Fibroblast of lung (primary cell): ENCODE measurements at places on chromosomes 6 and 20. TPM values are rescaled to one million over a fixed set of nuclear protein-coding genes. Genes with fewer than 3 reads are reported as not detected.

DNA sequence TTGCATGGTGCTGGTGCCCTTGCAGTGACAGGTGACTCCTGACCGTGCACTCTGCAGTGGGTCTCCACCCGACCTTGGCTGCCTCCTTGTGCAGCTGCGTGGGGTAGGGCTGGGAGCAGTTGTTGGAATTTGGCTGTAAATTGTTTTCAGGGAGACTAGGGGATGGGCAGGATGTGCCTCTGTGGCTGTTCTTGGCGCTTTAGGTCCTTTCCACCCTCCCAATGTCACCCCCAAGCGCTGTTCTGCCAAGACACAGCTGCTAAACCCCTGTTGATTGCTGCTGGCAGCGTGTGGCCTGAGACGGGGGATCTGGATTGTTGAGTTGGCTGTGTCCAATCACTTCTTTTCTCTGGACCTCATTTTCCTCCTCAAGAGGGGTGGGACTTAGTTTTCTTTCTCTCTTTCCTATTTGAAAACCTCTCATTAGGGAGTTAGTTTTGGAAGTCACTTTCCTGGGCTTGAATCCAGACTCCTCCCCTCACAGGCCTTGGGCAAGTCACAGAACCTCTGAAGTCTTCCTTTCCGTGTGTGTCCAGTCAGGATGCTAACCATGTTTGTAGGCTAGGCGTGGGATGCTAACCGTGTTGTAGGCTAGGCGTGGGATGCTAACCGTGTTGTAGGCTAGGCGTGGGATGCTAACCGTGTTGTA is 8.5 kb downstream of the IGF2R start:
- DNase-seq: peak; percentile 76
- H3K27ac ChIP-seq: peak overlapping the region; percentile 48
- H3K27me3 ChIP-seq: no peaks in the 10 kb centered on the region
- H3K36me3 ChIP-seq: no peaks in the 10 kb centered on the region
- H3K4me3 ChIP-seq: no peak overlapping the region

DNA sequence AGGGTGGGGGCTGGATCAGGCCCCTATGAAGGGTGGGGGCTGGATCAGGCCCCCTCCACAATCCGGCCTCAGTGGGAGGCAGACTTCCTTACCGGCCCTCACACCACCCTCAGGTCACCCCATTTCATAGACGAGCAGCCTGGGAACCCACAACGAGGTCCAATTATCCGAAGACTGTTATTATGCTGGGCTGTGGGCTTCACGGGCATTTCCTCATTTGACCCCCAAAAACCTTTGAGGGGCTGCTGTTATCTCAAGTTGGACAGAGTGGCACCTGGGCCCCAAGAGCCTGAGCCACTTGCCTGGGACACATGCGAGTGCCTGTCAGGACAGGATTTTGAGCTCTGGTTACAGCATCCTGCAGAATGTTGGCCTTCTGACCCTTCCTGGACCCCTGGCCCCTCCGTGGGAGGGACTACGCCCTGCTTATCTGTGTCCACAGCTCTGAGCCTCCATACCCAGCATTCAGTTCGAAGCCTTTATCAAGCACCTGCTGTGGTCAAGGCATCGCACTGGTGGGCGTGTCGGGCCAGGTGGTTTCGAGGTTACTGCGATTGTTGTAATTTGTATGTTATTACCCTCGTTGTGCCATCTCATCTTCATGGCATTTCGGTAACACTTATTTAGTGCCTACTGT is 34.5 kb upstream of the PCMTD2 start:
- no peak for DNase-seq
- no peak overlapping the region for H3K27ac ChIP-seq

Gene OTOR
- total RNA-seq: not detected in 2 replicates

GRCh38 chr6:142855893-142856623 is 88.9 kb downstream of the HIVEP2 start:
- H3K36me3 ChIP-seq: no peaks in the 10 kb centered on the region
- no peak overlapping the region for H3K27ac ChIP-seq
- H3K4me3 ChIP-seq: no peak overlapping the region
- peaks cover 2% of the 10 kb centered on the region for H3K4me1 ChIP-seq

Gene SLC12A5
- 0.26 and 0.50 TPM in 2 replicates for total RNA-seq

- no peak overlapping the region for H3K27ac ChIP-seq
- peaks cover 10% of the 10 kb centered on the region for H3K4me1 ChIP-seq
- H3K36me3 ChIP-seq: peaks cover 6% of the 10 kb centered on the region
Observed at GRCh38 chr6:161166176-161166575, 107.7 kb downstream of the AGPAT4 start.

Gene AVP
- not detected in 2 replicates for total RNA-seq

Gene SIRPG
- total RNA-seq: not detected in 2 replicates

DNA sequence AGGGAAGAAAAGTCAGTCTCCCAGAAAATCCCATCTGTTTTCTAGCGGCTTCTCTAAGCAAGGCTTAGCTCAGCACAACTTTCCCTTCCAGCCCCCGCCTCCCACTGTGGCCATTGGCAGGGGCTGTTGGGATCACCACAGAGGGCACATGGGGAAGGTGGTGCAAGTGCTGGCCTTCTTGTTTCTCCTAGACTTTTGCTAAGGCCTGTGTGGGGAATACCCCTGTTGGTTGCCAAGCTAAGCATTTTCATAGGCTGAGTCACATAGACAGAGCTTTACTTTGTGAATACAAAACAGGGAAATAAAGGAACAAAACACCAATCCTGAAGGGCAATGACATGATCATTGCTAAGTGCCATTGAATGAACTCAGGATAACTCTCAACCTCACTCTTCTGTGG is 32.4 kb upstream of the TIAM2 start:
- no peaks in the 10 kb centered on the region for H3K27me3 ChIP-seq
- no peaks in the 10 kb centered on the region for H3K36me3 ChIP-seq

- H3K36me3 ChIP-seq: no peaks in the 10 kb centered on the region
- DNase-seq: no peak
- H3K4me3 ChIP-seq: no peak overlapping the region
- peaks cover 16% of the 10 kb centered on the region for H3K4me1 ChIP-seq
Observed at GRCh38 chr6:11428371-11428770, 109.2 kb upstream of the TMEM170B start.

GRCh38 chr6:79152269-79152737 is 74.2 kb upstream of the PHIP start:
- no peak overlapping the region for H3K4me3 ChIP-seq
- H3K36me3 ChIP-seq: no peaks in the 10 kb centered on the region
- H3K4me1 ChIP-seq: no peaks in the 10 kb centered on the region
- H3K27ac ChIP-seq: no peak overlapping the region
- no peaks in the 10 kb centered on the region for H3K27me3 ChIP-seq

- H3K27me3 ChIP-seq: no peaks in the 10 kb centered on the region
- no peak overlapping the region for H3K4me3 ChIP-seq
- peak; percentile 77 for DNase-seq
Observed at GRCh38 chr20:35443003-35443402, 5.0 kb upstream of the GDF5 start.

- H3K27ac ChIP-seq: no peak overlapping the region
- H3K4me3 ChIP-seq: no peak overlapping the region
- DNase-seq: no peak
- H3K4me1 ChIP-seq: no peaks in the 10 kb centered on the region
- no peaks in the 10 kb centered on the region for H3K27me3 ChIP-seq
- no peaks in the 10 kb centered on the region for H3K36me3 ChIP-seq
Observed at GRCh38 chr6:131739136-131739535, 28.3 kb upstream of the CTAGE9 start.

DNA sequence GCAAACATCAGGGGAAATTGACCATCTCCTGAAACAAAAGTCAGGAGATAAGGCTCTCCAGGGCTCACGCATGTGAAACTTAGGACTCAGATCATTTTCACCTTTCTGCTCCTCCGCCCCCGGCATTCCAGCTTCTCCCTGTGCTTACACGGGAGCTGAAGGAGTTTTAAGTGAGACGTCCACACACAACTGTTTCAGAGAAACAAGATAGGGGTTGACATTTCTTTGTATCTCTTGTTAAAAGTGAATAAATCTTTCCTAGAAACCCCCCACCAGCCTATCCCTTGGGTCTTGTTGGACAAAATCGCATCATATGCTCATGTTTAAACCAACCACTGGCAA is 46.1 kb downstream of the FAM50B start:
- no peak overlapping the region for H3K4me3 ChIP-seq
- no peak overlapping the region for H3K27ac ChIP-seq
- no peaks in the 10 kb centered on the region for H3K4me1 ChIP-seq
- no peaks in the 10 kb centered on the region for H3K27me3 ChIP-seq
- DNase-seq: no peak

GRCh38 chr6:11092668-11093375 is 812 bp upstream of the SMIM13 start:
- H3K4me1 ChIP-seq: peaks cover 2% of the 10 kb centered on the region
- H3K27me3 ChIP-seq: no peaks in the 10 kb centered on the region
- H3K4me3 ChIP-seq: peak overlapping the region; percentile 95
- no peak for DNase-seq

GRCh38 chr20:5770987-5771318 is 20.8 kb downstream of the SHLD1 start:
- H3K4me3 ChIP-seq: no peak overlapping the region
- no peaks in the 10 kb centered on the region for H3K36me3 ChIP-seq
- no peaks in the 10 kb centered on the region for H3K27me3 ChIP-seq
- DNase-seq: no peak
- H3K27ac ChIP-seq: no peak overlapping the region

- no peak overlapping the region for H3K4me3 ChIP-seq
- peaks cover 2% of the 10 kb centered on the region for H3K4me1 ChIP-seq
- no peak overlapping the region for H3K27ac ChIP-seq
- H3K27me3 ChIP-seq: no peaks in the 10 kb centered on the region
- DNase-seq: no peak
Observed at GRCh38 chr6:135866445-135867123, 15.1 kb downstream of the PDE7B start.

DNA sequence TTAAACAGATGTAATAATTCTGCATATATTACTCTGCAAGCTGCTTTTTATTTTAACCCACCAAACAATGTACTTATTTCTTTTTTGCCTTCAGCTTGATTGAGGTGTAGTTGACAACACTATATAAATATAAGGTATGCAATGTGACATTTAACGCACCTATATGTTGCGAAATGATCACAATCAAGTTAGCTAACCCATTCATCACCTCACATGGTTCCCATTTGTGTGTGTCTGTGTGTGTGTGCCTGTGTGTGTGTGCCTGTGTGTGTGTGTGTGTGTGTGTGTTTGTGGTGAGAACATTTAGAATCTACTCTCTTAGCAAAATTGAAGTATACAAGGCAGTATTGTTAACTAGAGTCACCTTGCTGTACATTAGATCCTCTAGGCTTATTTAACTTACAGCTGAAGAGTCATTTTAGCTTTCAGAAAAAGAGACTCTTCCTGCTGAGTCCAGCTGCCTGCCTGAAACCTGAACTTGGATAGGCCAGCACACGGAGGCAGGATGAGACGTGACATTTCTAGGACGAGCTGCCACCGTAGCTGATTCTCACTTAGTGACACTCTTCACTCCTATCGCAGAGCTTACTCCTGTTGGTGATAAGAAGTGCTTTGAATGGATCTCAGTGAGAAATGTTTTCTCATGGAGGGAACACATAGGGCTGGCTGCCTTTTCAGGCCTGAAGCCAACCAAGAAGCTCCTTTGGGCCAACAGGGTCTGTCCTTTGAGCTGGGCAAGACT is 126.5 kb upstream of the RIPOR2 start:
- H3K36me3 ChIP-seq: no peaks in the 10 kb centered on the region
- DNase-seq: no peak
- no peaks in the 10 kb centered on the region for H3K4me1 ChIP-seq
- H3K4me3 ChIP-seq: no peak overlapping the region

Gene OR2H2
- not detected in 2 replicates for total RNA-seq

- H3K36me3 ChIP-seq: no peaks in the 10 kb centered on the region
- DNase-seq: no peak
- H3K4me3 ChIP-seq: no peak overlapping the region
- H3K27ac ChIP-seq: no peak overlapping the region
Observed at GRCh38 chr6:7770111-7770510, 44.2 kb downstream of the BMP6 start.

Gene FUCA2
- total RNA-seq: 53.7 and 60.8 TPM in 2 replicates

DNA sequence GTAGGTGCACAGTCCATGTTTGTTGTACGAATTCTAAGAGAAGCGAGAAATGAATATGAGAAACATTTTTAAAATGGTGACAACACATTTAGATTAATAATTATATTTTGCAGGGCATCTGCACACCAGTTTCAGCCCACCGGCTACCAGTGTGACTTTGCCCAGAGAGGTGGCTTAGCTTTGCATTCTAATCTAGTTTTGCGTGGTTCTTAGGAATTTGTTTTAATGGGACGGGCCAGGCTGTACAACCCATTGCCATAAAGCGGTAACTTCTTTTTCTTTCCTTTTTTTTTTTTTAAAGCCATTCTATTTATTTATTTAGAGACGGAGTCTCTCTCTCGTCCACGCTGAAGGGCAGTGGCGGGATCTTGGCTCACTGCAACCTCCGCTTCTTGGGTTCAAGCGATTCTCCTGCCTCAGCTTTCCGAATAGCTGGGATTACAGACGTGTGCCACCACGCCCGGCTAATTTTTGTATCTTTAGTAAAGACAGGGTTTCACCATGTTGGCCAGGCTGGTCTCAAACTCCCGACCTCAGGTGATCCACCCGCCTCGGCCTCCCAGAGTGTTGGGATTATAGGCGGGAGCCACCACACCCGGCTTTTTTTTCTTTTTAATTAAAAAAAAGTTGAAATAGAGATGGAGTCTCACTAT is 829 bp downstream of the MANBAL start:
- peak overlapping the region; percentile 97 for H3K4me3 ChIP-seq
- no peaks in the 10 kb centered on the region for H3K27me3 ChIP-seq

DNA sequence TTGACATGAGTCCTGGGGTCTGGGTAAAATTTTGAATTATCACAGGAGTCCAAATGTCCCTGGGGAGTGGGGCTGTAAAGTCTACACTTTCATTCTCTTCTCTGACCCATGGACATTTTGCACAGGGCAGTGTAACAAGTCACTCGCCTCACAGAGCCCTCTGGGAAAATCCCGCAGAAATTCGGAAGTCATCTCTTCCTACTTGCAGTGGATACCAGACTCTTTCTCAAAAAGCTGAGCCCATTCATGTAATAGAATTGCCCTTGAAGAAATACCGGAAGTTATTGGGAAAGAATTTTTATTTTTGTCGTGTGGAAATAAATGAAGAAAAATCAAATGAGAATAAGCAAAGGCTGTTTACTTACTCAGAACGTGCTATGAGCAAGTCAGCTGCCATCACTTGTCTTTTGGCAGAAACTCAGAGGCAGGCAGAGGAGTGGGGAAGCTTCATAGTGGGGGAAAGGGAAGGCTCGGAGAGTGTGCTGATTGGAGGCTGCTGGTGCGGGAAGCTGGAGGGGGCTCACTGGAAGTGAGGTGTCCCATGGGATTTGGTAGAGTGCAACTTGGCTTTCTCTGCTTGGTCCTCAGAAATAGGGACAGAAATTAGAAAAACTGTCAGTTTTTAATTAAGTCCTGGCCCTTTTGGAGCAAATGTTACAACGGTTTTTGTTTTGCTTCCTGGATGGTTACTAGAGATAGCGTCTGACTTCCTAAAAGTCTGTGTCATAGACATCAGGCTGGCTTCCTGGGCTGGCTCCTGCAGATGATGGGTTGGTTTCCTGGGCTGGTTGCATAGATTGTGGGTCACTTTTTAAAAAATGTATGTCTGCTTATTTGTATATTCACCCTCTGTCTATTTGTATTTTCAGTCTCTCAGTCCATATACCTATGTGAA is 79.8 kb upstream of the EEF1E1 start:
- H3K27ac ChIP-seq: no peak overlapping the region
- peak; percentile 40 for DNase-seq
- peak overlapping the region; percentile 6 for H3K4me3 ChIP-seq
- peaks cover 12% of the 10 kb centered on the region for H3K4me1 ChIP-seq
